Stimulated activated CD4-positive, alpha-beta T cell treated with anti-CD3 and anti-CD28 coated beads, Interleukin-4, amount 100 ng/mL, for 24 hours (primary cell): ENCODE measurements at places on chromosomes 16 and 17.

GRCh38 chr17:79500745-79501618, 109.9 kb downstream of the RBFOX3 start:
- no peak for DNase-seq

DNA sequence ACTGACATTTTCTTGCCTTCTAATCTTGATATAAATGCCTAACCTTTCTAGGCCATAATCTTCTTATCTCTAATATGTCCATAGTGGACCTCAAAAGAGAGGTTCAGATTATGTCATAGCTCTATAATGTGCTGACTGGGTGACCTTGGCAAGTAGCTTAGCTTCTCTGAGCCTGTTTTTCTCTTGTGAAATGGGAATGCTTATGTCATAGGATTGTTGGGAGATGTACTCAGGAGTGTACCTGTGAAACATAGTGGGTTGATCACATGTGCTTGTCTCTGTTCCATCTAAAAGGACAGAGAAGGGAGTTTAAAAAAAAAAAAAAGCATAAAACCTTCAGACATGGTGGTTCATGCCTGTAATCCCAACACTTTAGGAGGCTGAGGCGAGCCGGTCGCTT, 2.4 kb downstream of the MED9 start:
- DNase-seq, result no peak

GRCh38 chr16:88049561-88050545, 98.6 kb downstream of the BANP start:
- DNase-seq, result no peak

GRCh38 chr17:73768691-73769090, 124.4 kb upstream of the SDK2 start:
- no peak for DNase-seq

GRCh38 chr17:46821482-46822387, 3.2 kb upstream of the WNT3 start:
- DNase-seq, result no peak

DNA sequence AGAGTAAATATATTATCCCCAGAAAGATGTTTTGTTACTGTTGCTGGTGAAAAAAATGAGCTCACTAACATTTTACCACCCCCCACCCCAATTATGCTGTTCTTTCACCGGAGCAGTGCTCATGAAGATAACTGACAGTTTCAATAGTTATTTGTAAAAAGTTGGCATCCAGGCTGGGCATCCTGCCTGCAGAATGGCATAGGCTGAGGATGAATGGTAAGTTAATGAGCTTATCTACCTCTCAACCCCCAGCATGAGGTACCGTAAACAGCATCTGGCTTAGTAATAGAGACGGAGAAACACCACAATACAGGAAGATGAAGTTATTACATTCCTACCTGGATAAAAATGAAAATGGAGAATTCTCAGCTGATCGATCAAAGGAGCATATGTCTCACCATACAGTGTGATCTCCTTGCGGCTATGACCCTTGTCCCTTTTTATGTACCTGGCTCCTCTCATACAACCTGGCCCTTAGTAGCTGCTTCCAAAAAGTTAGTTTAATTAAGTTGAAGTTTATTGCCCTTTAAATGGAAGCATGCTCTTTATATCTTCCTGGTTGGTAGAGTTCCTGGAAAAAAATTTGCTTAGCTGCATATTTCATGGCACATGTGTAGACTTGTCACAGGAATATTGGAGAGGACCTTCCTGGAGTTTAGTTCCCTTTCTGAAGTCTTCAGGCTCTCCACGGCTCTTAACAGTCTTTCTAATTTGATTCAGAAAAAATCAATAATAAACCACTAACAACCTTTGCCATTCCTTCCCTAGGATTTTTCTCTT, 61.2 kb upstream of the MPHOSPH6 start:
- no peak for DNase-seq

- no peak for DNase-seq
Observed at GRCh38 chr16:81661082-81661481, 118.0 kb upstream of the PLCG2 start.

- DNase-seq, result no peak
Observed at GRCh38 chr17:40932608-40933007, 4.8 kb downstream of the KRT23 start.

DNA sequence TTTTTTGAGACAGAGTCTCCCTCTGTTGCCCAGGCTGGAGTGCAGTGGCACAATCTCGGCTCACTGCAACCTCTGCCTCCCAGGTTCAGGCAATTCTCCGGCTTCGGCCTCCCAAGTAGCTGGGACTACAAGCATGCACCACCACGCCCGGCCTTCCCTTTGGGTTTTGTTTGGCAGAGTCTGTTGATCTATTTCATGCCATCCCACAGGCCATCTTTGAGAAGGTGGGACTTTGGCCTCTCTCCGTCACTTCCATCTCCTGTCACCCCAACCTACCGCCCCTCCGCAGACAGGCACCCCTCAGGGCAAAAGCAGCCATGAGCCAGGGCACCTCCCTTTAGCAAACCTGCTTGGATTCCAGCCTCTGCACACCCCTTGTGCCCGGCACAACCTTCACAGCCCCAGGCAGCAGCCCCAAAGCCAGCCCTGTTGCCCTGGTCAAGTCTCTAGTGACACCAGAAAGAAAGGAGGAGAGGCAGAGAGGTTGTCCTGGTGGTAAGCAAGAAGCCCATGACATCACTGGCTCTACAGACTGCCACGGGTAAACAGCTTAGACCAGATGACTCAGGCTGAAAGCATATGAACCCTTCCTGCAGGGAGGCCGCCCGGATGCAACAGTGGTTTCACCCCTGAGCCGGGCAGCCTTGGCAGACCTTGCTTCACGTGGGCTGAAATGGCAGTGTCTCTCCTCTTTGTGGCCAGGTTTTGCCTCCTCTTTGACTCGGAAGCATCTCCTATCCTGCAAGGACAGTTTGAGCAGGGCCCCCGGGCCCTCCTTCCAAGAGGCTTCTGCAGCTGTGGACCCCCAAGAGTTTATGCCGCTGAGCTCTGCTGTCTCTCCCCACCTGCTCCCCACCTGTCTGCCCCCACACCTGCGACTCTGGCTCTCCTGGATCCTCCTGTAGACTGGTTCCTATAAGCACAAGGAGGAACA, 8.1 kb upstream of the TIMP2 start:
- DNase-seq, result peak; percentile 50

DNA sequence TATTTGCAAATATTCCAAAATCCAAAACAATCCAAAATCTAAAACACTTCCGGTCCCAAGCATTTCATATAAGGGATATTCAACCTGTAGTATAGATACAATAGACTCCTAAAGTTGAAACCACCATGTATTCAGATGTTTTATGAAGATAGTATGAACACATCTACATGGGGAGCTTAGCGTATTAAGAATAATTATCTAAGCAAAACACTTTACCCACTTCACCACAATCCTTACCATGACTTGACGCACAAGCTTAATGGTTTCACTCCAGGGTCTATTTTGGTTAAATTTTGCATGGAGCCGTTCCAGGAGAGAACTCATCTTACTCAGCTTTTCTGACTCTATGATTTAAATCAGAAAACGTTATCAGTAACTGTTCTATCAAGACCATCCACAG, 3.5 kb downstream of the MED1 start:
- no peak for DNase-seq

GRCh38 chr16:66845791-66846221, 1.6 kb downstream of the CA7 start:
- no peak for DNase-seq

GRCh38 chr16:81435103-81435502, 9.5 kb upstream of the CMIP start:
- no peak for DNase-seq

- no peak for DNase-seq
Observed at GRCh38 chr17:51454456-51454978, 194.2 kb downstream of the UTP18 start.

DNA sequence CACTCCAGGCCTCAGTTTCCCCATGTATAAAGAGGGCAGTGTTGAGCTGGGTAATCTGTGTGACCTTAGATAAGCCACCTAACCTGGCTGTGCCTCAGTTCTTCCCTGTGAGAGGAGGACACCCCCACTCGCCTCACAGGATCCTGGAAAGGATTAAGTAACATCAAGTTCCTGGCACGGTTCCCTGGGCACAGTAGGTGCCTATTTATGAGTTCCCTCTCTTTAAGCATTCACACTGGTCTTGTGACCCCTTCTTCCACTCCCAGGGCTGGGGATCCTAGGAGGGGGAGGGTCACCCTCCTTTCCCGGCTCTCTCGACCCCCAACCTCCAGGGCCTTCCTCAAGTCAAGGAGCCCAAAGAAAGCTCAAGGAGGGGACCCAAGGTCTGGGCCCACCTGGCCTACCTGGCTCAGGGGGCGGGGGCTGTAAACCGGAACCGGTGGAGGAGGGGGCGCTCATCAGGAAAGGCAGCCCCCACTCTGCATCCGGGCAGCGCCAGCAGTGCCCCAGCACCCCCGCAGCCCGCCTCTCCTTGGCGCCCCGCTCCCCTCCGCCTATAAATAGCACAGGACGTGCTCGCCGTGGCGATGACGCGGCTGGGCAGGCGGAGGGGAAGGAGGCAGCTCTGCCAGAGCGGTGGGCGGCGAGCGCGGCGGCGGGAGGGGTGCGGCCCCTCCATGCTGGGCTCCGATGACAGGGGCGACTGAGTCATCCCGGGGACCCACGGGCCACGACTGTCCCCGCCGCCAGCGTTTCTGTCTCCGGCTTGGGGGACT, 9.4 kb downstream of the RPL19 start:
- DNase-seq, result peak; percentile 74

GRCh38 chr17:4064366-4064765, 78.5 kb downstream of the ZZEF1 start:
- no peak for DNase-seq

DNA sequence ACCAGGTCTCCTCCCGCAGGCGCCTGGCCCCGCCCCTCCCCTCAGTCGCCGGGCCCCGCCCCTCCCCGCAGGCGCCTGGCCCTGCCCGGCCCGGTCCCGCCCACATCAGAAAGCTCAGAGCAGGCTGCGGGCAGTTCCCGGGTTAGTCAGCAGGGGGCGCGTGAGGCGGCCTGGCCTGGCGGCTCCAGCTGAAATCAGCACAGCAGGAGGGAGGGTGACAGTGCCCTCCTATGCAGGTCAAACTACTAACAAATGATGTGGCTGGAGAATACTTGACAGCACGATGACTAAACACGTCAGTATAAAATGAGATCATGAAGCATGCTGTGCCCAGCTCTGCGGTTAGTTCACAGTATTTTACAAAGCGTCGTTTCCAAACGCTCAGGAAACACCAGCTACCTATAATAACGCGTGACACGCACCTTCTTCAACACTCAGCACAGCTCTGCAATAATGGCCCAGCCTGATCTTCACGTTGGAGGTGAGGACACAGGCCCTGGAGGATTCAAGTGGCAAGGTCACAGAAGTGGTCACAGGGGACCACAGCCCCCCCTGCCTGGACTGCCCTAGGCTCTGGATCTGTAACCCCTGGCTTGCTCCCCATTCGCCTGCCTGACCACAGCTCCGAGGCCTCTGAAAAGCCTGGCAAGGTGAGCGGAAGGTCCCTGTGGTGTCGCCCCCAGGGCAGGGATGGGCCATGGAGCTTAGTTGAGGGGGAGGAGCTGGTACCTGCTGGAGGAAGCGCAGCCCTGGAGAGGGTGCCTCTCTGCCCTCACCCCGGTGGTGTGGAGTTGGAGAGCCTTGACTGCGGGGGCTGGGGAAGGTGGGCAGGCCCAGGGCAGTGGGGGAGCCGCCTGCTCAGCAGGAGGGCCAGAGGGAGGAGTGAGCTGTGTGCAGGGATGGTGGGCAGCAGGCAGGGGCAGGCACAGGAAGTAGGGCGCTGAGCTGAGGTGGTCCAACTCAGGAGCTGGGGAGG, 81.2 kb downstream of the KCNJ12 start:
- DNase-seq, result peak; percentile 92

DNA sequence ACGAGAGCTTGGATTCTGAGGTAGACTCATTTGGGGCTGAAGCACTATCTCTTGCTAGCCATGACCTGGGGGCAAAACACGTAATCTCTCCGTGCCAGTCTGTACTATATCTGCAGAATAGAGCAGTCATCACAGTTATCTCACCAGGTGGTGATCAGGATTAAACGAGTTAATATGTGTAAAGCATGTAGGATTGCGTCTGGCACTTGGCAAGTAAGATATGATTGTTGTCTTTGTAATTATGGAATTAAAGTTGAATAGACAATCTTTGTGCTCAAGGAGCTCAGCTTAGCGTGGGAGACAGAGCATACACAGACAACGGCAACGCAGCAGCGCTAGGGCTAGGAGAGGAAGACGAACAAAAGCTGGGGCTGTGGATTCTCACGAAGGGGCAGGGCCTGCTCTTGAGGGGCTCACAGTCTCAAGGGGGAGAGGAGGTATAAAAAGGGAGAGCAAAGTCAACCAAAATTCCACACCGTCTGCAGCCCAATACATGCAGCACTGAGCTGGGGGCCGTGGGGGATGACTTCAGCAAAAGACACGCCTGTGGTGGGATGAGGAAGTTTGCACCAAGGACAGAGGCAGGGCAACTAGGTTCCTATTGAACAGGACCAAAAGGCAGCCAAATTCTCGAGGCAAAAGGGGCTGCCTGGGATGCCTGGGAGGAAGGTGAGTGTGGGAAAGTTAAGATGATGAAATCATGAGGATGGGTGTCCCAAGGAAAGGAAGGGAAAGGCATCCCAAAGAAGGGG, 68.6 kb downstream of the SDK2 start:
- no peak for DNase-seq

DNA sequence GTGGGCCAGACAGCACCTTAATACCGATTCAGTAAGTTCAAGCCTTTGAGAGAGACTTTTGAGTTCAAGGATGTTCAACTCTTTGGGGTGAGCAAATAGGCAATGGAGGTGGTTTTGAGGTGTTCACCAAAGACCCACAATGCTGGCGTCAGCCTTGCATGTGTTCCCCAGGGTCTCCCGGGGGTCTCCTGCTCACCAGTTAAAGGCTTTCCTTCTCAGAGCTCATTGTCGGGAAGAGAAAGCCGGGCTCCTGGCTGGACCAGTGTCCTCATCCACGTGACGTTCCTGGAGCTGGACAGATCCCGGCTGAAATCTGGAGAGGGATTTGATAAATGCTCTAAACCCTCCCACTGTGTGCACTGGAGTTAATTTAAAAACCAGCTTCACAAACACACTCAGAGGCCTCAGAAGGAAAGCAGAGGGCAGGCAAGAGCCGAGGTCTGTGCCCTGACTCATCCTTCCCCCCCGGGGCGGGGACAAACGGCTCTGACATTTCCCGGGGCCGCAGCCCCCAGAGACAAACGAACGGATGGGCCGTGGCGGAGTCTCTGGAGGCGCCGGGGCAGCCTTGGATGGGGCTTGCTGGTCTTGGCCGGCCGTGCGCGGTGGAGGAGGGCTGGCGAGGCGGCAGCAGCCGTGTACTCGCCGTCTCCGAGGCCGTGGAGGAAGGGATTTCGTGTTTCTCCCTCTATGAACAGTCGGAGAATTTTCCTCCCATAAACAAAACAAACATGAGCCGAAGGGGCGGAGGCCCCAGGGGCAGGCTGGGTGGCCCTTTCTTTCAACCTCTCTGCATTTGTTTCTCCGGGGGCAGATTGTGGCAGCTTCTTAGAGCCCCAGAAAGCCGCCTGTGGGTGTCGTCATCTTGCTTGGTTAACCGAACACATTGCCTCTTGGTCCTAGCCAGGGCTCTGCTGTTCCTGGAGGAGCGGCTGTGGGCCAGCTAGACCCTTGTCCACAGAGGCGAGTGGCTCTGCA, 94.2 kb downstream of the NTN1 start:
- peak; percentile 36 for DNase-seq
